Caki2 (cell line): ENCODE measurements at places on chromosomes 1 and 21. TPM values are rescaled to one million over a fixed set of nuclear protein-coding genes. Genes with fewer than 3 reads are reported as not detected.

The ERICH3 gene
- not detected in 2 replicates for total RNA-seq

The LINGO4 gene
- total RNA-seq, result not detected in 2 replicates

The RNF186 gene
- total RNA-seq, result not detected in 2 replicates

The IFI44L gene
- 3.7 and 9.0 TPM in 2 replicates for total RNA-seq

The SLC16A4 gene
- 54.2 and 56.5 TPM in 2 replicates for total RNA-seq

The KIAA1614 gene
- 0.10 and 0.12 TPM in 2 replicates for total RNA-seq

The LPAR3 gene
- not detected in 2 replicates for total RNA-seq

- DNase-seq, result no peak
Observed at GRCh38 chr1:52534928-52535764, 17.7 kb downstream of the TUT4 start.

GRCh38 chr1:8889925-8890785 lies 11.7 kb upstream of the ENO1 start:
- DNase-seq, result peak; percentile 78

GRCh38 chr1:240242601-240243144 lies 151.0 kb downstream of the FMN2 start:
- no peak for DNase-seq

- DNase-seq, result no peak
Observed at GRCh38 chr1:191558379-191558778, 599.9 kb upstream of the RGS18 start.

GRCh38 chr1:108828074-108828961 lies 28.6 kb downstream of the AKNAD1 start:
- DNase-seq, result peak; percentile 56

DNA sequence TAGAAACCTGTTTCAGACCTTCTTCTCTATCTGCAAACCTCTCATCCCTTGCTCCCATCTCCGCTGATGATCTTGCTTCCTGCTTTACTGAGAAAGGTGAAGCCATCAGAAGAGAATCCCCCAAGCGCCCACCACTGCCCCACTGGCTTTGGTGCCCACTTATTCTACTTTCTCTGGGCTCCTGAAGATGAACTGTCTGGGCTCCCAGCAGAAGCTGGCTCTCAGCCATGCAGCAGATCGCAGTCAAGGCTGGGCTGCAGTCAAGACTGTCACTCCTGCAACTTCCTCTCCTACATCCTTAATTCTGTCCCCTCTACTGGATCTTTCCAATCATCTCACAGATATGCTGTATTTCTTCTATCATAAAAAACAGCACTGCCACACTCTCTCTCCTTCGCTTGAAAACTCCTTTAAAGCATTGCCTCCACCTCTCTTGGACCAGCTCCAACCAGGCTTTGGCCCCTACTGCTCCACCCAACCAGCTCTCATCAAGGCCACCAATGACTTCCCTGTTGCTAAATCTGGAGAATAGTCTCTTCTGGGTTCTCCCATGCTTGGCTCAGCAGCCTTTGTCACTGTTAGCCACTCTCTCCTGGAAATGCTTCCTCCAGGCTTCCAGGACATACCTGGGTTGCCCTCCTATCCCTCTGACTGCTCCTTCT lies 25.8 kb downstream of the TRIM62 start:
- DNase-seq, result no peak

GRCh38 chr1:193462629-193463320 lies 276.4 kb upstream of the B3GALT2 start:
- DNase-seq, result no peak

GRCh38 chr1:116971258-116971860 lies 30.2 kb upstream of the CD101 start:
- DNase-seq, result no peak

GRCh38 chr1:98385652-98386051 lies 275.9 kb upstream of the SNX7 start:
- DNase-seq, result no peak

DNA sequence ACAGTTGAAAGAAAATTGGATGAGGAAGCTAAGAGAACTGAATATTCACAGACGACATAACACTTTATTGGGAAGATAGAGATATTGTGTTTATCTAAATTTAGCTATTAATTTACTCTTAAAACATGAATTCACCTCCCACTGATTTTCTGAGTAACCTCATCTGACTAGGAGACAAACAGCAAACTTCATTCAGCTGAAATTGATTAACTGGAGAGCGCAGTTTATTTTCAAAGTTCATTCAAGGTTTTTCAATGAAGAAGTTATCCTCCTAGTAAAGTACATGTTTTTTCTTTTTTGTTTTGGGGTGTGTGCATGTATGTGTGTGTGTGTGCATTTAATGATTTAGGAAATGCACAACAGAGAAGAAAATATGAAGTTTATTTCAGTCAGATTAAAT lies 215.0 kb downstream of the KCNT2 start:
- no peak for DNase-seq

GRCh38 chr1:100077531-100077930 lies 55.2 kb downstream of the SASS6 start:
- DNase-seq, result no peak

DNA sequence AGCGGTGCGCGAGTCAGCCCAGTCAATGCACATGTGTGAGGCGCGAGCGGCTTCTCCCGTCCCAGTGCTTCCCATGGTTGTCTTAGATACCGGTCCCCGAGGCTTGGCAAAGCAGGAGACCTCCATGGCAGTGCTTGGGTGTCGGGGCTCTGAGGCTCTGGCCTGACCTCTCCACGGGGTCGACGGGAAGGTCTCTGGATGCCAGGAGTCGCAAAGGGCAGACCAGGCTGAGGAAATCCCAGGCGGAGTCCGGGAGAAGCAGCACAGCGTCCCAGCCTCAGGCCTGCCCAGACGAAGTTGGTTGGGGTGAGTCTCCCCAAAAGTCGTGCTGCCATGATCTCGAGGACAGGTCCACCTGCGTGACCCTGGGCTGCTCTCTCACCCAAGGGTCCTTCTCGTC lies 3881.6 kb downstream of the SRGAP2C start:
- DNase-seq, result no peak
